ENCODE measurements at places on chromosomes 4 and X.
A peak's percentile ranks its signal among the peaks of the same experiment; 100 is the strongest.

DNA sequence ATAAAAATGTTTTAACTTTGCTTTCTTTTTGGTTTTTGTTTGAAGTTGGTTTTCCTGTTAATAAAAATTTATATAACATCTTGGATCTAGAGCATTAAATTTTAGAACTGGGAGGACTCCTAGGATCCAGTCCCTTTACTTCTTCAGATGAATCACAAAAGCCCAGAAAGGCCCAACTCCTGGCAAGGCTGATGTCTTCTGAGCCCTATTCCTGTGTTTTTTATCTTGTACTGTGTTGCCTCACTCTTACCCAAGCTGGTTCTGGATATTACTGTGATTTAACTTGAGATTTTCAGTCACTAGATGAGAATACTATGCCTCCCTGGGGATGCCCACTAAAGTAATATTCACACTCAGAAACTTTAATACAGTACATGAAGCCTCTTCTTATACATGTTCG lies 127.1 kb upstream of the GALNT7 start:
- DNase-seq = no peak

DNA sequence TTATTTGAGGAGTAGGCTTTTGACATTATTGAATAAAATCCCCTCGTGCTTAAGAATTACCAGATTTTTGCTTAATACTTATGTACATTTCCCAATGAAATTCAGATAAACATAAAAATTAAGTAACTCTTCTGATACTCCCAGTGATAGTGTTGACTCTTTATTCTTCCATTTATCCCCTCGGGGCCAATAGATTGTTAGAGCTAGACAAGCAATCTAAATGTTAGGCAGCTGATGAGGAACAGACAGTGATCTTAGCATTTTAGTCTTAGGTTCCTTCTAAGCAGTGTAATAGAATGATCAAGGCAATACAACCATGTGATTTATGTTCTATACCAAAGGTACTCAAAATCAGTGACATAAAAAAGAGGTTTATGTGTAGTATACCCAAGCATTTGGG lies 68.7 kb downstream of the USP9X start:
- DNase-seq = no peak

- no peak for DNase-seq
These were observed 18.9 kb upstream of the FBXW7 start for GRCh38 chr4:152554742-152555141.

DNA sequence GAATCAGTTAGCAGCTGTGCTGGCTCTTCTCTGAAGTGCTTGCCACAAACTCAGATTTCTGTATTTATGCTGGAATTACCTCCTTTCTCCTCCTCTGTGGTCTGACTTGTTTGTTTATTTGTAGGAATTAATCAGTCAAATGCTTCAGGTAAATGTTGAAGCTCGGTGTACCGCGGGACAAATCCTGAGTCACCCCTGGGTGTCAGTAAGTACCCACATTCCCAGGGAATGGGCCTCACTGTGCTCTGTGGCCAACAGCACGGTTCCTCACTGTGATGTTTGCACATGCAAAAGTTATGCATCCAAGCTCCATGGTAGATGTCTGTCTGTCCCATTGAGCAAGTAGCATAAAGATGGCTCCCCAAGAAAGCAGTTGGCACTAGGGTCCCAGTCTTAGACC lies 169.9 kb downstream of the DCLK2 start:
- no peak for DNase-seq

DNA sequence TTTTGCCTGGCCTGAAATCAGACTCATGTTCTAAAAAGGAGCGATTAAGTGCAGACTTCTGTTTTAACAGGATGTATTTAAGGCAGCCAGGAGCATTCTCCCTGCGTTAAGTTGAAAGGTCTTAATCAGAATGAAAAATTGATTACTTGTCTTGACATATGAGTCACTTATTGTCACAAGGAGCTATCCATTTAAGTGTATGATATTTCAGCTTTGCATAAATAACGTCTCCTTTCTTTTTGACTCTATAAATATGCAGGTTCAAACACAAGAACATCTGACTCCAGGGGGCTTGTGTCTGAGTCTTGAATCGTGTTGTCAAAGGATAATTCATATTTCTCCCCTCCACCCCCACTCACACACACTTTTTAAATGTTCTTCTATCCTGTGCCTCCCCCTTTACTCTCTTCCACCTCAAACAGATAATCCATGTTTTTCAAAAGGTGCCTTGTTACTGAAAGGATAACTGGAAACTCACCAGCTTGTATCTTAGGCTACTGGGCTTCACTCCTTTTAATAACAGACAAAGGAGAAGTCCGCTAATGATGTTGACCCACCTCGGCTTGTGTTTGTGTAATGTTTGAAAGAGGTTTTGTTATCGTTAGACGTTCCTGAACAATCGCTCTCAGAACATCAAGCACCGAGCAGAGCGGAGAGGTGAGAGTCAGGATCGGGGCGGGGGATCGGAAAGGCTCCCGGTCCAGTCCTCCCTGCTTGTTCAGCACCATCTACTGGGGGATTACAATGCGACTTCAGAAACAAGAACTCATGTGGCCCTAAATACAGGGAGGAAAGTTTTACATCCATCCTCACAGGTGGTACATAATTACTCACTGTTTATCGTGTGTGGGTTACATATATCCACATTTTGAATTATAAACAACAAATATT lies 107.5 kb upstream of the RPL34 start:
- no peak for DNase-seq

DNA sequence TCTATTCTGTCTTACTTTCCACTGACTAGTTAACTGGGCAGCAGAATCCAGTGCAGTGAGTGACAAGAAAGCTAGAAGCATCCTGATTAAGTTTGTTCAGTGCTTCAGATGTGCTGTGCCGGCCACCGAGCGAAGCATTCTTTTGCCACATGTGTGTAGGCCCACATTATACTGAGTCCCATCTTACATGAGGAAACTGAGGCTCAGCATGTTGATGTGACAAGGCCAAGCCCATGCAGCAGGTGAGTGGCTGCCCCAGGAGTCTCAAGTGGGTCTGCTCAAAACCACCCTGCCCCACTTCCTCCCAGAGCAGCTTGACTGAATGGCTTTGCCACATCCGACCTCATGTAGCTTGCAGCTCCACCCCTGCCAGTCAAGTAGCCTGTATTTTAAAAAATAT lies 50.5 kb downstream of the RHOH start:
- no peak for DNase-seq

DNA sequence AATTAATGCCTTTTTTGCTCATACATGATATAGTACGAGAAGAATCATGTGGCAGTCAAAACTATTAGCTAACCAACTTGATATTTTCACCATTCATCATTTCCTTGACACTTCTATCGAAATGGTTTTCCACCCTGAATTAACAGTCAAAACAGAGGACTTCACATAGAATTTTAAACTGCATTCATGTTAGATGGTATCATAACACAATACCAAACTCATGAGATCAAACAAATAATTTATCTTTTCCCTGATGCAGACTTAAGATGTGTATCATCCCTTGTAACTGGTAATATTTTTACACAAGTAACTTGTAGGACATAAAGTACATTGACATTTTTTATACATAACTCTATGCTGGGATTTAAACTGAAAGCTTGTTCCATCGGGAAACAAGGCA lies 18.2 kb upstream of the ANTXR2 start:
- DNase-seq = no peak

GRCh38 chr4:26892480-26893150 lies 32.0 kb downstream of the STIM2 start:
- no peak for DNase-seq

DNA sequence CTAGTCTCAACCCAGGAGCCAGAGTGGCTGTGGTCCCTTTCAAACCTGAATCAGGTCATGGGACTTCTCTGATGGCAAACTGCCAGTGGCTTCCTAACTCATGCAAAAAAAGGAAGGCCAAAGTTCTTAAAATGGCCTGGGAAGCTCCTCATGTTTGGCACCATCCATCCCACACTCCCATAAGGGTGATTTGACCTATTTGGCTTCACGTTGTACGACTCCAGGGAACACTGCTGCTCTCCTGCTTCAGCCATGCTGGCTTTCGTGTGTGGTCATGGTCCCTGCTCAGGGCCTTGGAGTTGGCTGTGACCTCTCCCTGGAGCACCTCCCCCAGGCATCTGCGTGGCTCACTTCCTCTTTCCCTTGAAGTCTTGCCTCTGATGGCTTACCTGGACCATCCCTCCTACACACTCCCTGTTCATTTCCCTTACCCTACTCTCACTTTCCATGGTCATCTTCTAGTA lies 12.8 kb upstream of the TMSB4X start:
- no peak for DNase-seq

- no peak for DNase-seq
These were observed 68.3 kb upstream of the DDX3X start for GRCh38 chrX:41265615-41266014.

DNA sequence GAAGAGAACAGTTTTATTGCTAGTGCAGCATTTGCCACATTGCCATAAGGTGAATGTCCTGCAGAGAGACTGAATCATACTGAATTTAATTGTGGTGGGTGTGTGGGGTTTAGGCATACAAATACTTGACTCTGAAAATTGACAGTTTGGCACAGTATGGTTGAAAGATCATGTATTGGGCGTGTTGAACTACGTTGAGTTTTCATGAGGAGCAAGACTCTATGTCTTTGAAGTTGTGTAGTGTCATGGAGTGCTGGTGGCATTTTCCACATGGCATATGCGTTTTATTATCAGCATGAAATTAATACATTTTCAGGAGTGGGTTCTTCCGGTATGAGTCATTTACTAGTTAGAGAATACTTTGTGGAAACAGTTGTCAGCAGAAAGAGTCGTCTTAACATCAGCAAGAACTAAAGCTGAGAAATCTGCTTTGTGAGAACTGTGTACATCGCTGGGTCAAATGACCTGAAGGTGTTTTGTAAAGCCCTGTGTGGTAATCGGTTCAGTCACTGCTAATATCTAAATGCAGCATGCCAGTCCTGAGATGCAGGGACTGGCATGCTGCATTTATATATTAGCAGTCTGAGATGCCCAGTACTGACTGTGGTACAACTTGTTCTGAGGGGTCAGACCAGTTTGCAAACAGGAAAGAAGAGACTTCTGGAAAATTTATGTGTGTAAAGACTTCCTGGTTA lies 50.3 kb downstream of the ARHGAP10 start:
- DNase-seq = no peak

DNA sequence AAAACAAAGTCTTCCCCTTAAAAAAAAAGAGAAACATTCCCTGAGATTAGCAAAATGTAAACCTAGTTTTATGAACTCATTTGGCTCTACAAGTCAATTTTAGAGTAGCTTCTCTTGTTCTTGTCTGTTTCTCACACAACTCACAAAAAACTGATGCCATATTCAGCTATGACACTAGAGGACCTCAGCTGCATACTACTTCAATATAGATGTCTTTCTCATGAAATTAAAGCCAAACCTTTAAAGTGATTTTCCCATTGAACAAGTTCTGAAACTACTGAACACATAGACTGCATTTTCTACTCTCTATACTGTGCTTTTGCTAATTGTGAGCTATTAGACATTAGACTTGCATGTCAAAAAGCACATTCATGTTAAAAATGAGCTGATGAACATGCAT lies 49.8 kb downstream of the TBCK start:
- DNase-seq = no peak

- no peak for DNase-seq
These were observed 35.4 kb upstream of the SORCS2 start for GRCh38 chr4:7156761-7157488.

DNA sequence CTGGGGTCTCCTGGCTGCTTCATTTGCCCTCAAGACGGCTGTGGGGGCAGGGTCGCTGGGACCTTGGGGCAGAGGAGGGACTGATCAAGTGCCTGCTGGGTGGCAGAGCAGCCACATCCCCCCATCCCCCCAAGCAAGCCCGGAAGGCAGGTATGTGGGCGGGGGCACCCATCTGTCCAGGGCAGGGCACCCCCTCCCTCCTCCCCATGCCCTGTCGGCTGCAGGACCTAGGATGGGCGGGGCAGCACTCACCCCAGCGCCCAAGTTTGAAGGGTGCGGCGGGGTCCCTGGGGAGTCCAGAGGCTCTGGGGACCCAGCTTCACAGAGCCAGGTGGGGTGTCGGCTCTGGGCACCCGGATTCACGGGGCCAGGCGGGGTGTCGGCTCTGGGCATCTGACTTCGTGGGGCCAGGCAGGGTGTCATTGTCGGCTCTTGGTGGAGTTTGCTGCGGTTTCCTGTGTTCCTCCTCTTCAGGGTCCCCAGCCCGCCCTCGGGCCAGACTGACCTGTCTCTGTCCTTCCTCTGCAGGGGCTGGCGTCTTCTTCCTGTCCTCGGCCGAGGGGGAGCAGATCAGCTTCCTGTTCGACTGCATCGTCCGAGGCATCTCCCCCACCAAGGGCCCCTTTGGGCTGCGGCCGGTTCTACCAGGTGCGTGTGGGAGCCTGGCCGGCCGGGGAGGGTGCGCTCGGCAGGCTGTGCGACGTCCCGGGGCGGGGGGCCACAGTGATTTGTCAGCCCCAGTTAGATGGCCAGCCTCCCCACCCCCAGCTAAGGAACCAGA lies 22.1 kb downstream of the DOK7 start:
- DNase-seq = no peak

GRCh38 chr4:26420438-26420837 lies 69.8 kb downstream of the CCKAR start:
- no peak for DNase-seq

DNA sequence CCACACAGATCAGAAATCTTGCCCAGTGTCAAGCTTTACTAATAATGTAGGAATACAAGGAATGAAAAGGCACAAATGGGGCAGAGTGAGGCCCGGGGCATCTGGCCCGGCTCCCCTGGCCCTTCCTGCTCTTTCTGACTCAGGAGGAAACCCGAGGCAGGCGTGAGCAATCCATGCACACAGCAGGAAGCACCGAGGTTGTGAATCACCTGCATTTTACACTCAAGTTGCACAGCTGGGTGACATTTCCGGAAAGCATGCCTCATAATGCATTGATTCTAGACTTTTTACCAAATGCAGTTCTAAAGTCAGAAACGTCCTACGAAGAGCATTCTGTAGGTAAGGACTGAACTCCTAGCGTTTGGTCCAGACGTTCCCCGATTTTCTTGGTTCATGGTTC lies 38.9 kb downstream of the PRIMPOL start:
- DNase-seq = peak; percentile 79

DNA sequence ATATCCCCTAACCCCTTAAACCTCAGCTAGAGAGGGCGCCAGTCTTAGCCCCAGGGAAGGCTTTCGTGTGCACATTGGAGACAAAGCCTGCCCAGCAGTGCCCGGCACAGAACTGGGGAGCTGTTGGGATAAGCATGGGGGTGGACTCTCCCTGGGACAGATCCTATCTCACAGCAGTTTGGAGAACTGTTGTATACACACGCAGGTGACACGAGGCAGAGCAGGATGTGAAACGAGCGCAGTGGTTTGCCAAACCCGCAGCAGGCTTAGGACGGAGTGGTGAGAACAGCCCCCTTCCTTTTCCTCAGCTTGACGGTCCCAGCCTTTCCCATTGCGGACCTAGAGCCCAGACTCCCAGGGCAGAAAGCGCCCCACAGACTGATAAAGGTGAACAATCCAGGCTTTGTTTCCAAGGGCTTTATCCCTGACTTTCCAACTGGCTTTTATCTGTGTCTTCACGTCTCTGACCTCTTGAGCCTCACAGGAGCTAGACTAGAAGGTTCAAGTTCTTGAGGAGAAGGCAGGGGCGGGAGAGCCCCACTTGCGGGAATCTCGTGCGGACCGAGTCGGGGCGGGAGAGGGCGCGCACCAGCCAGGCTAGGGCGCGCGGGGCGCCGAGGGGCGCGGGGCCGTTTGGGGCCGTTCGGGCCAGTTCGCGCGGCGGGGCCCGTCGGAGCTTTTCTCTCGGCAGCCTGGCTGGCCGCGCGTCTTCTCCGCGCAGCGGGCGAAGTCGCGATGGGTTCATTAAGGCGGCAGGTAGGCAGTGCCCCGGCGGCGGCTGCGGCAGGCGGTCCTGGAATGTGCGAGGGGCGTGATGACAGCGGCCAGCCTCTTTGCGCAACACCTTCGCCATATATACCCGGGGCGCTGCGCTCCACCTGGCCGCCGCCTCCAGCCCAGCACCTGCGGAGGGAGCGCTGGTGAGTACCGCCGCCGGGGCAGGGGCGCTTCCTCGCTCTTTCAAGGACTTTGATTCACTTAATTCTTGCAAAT lies at the start of gene SLC34A2:
Gene SLC34A2, plus strand, starts transcription at position 881 of the 993 bp plus-strand sequence. CDS start 6,650 bp downstream, outside the sequence.
- DNase-seq = no peak
